ENCODE measurements at places on chromosomes 7 and 10. TPM values are rescaled to one million over a fixed set of nuclear protein-coding genes. Genes with fewer than 3 reads are reported as not detected.

MARVELD1 gene
- 2.9 TPM for total RNA-seq

- DNase-seq, result no peak
- H3K27me3 ChIP-seq, result no peaks in the 10 kb centered on the region
- peaks cover 83% of the 10 kb centered on the region for H3K4me1 ChIP-seq
- peak overlapping the region; percentile 98 for H3K4me3 ChIP-seq
- H3K36me3 ChIP-seq, result peaks cover 13% of the 10 kb centered on the region
- H3K27ac ChIP-seq, result peak overlapping the region; percentile 92
These were observed 3.8 kb downstream of the NFE2L3 start for GRCh38 chr7:26155531-26156375.

- H3K36me3 ChIP-seq, result peaks cover 3% of the 10 kb centered on the region
- peaks cover 65% of the 10 kb centered on the region for H3K4me1 ChIP-seq
- H3K4me3 ChIP-seq, result no peak overlapping the region
- no peaks in the 10 kb centered on the region for H3K27me3 ChIP-seq
- no peak for DNase-seq
These were observed 5.0 kb downstream of the NRF1 start for GRCh38 chr7:129616530-129616929.

- H3K4me3 ChIP-seq, result no peak overlapping the region
- peaks cover 58% of the 10 kb centered on the region for H3K4me1 ChIP-seq
- DNase-seq, result no peak
- H3K27me3 ChIP-seq, result no peaks in the 10 kb centered on the region
These were observed 29.2 kb downstream of the STK17A start for GRCh38 chr7:43612128-43612527.
